ENCODE measurements at places on chromosomes 16 and 17.

- DNase-seq = no peak
Measured at GRCh38 chr16:15041271-15042004, 14.4 kb downstream of the NTAN1 start.

DNA sequence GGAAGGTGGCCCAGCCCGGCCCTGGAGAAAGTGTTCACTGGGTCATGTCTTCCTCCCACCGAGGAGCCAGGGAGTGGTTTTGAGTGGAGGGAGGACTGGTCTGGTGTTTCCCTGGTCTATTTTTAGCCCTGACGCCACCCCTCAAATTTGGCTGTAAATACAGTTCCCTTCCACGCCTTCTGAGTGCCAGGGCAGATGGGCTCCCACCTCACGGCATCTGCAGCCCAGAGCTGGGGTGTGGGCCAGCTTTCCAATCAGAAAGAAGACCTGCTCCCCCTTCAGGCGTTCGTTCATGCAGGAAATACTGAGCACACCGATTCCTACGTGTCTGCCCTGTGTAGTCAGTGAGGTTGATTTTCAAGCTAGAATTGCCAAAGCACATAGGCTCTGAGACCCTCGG, 53.7 kb downstream of the SNX20 start:
- no peak for DNase-seq

GRCh38 chr17:75730065-75730464, 8.8 kb downstream of the ITGB4 start:
- DNase-seq = no peak

GRCh38 chr16:11586856-11587642, at the start of gene LITAF:
LITAF (minus strand) TSS chr16:11586919; CDS start chr16:11556730, 30,189 bp downstream.
- DNase-seq = no peak

DNA sequence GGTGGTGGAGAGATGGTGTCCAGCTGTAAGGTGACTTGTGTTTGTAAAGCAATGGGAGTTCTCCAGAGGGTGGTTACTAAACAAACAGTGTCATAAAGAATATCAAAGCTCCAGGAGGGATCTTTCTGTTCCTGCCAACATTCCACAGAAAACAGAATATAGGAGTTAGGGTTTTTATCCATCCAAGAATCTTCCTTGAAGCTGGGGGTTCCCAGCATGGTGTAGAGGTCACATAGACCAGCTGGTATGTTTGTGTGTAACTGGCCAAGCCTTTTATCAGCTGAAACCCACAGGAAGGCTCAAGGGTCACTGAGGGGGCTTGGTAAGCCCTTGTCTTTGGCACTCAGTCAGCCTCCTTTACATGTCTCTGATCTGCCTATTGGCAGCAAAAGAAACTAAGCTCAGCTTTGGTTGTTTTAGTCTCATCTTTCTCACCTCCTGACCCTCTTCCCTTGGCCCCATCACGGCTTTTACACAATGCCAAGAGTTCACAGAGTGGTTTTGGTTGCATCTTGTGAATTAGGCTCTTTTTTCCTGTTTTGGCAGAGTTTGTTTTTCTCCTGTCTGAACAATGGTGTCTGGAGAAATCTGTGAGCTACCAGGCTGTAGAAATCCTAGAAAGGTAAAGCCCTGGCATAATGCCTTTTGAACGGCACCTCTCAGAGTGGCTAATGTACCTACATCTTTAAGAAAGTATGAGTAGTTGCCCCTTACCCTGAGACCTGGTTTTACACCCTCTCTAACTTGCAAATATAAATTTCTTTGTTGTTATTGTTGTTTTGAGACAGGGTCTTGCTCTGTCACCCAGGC, 4.6 kb downstream of the CNTD1 start:
- no peak for DNase-seq

GRCh38 chr17:3927628-3928340, 11.5 kb upstream of the P2RX1 start:
- DNase-seq = no peak

DNA sequence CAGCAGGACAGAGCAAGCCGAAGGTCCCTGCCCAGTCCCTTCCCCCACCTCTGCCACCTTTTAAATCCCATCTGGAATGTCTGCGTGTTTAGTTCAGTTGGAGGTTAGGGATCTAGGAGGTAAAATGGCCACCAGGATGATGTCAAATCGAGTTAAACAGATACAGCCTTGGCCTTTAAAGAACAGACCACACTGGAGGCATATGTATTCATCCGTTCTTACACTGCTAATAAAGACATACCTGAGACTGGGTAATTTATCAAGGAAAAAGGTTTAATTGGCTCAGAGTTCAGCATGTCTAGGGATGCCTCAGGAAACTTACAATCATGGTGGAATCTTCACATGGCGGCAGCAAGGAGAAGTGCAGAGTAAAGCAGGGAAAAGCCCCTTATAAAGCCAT, 167.8 kb upstream of the CACNG5 start:
- DNase-seq = no peak

DNA sequence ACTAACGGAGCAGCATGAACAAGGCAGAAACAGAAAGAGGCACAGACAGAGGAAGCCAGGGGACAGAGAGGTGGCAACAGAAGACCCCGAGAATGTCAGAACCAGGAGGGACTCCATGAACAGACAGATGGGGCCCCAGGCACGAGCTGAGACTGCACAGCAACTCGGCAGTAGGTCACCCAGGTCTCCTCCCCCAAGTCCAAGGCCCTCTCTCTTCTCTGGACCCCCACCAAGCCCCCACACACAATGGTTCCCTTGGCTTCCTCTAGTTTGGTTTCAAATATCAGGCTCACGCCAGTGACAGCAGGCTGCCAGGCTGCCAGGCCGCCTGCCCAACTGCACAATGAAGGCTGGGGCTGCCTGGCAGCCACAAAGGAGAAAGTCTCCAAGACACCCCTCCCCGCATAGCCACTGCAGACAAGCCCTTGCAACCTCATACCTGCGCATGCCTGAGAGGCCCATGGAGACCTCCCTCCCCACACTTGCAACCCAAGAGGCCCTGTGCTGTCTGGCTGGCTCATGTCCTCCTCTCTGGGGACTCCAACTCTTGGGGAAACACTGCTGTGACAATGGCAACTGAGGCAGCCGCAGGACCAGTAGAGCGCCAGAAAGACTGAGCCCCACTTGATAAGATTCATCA, 54.8 kb downstream of the PIMREG start:
- no peak for DNase-seq

- DNase-seq = no peak
Measured at GRCh38 chr17:33816842-33817617, 438.1 kb upstream of the CCL2 start.

- DNase-seq = no peak
Measured at GRCh38 chr16:4826980-4827379, 20.1 kb downstream of the GLYR1 start.

DNA sequence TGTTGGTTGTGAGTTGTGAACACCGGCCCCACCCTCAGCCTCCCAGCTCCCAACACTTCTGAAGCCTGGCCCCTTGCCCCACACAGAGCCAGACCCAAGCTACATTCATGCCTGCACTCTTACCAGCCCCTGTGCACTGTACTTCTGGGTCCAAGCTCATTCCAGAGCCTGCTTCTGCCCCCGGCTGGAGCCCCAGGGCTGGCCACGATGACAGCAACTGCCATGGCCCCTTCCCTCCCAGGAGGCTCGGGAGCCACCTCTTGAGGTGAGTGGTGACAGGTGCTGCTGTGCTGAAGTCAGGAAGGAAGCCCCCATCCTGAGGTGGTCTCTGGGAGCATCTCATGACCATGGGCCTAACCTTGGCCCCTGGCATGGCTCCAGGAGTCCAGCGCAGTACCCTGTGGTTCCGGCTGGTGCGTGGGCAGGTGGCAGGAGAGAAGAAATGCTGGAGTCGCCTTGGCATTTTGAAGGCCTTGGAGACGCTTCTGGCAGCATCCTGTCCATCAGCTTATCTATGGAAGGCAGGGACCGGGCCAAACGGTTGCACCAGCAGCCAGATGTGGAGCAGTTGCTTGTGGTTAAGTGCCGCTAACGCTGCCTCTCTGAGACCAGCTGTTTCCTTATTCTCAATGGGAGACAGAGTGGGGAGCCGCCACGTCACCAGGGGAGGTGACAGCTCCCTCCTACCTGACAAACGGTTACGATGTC, 3.9 kb upstream of the CDT1 start:
- peak; percentile 86 for DNase-seq
